ENCODE measurements at places on chromosomes 1 and 21.

DNA sequence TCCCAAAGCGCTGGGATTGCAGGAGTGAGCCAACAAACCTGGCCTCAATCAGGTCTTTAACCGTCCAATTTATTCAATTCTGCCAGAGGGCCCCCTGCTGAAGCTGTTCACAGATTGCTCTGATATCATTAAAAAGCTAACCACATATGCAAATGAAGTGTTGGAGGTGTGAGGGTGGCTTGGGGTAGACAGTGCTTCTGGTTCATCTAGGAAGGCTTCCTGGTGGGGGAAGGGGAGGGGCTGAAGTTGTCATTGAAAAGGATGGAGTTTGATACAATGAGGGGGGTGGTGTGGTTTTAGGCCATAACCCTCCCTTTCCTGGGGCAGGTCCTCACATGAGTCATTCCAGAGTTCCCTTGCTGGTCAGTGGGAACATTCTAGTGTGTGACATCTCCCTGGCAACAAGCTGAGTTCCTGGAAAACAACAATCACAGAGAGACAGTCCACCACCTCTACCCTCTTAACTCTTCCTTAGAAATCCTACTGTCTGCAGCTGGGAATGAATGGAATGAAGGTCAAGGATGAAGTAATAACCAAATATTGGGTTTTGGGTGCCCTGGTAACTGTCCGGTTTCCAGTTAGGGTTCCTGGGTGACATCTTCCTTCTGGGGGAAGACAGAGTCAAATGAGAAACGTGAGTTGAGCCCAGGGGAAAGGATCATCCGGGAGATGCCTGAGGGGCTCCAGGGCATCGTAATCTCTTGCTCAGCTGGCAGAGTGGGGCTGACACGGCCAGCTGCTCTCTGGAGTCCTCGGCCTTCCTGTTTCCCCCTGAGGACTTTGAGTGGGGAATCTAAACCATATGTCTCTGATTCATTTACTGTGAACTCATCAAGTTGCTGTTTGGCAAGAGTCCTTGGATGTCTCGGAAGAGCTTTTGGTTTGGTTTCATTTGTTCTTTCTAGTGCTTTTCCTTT is 32.2 kb downstream of the BATF3 start:
- no peak for DNase-seq

- DNase-seq = no peak
Measured at GRCh38 chr21:45361033-45361997, 43.6 kb upstream of the COL18A1 start.

DNA sequence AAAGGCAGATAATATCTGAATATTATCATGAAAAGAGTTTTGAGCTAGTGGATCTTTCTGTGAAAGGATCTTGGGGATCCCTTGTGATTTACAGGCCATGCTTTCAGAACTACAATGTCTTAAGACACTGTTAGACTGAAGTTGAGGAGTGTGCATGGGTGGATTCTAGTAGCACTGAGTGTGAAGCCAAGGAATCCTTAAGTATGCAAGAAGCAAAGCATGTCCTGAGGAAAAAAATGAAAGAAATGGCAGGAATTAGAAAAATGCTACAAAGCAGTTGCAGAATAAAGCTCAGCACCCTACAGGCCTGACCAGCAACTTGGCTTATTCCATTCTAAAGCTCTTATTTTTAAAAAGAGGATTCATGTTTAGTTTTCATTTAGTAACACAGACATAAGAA is 11.9 kb downstream of the STX6 start:
- no peak for DNase-seq

DNA sequence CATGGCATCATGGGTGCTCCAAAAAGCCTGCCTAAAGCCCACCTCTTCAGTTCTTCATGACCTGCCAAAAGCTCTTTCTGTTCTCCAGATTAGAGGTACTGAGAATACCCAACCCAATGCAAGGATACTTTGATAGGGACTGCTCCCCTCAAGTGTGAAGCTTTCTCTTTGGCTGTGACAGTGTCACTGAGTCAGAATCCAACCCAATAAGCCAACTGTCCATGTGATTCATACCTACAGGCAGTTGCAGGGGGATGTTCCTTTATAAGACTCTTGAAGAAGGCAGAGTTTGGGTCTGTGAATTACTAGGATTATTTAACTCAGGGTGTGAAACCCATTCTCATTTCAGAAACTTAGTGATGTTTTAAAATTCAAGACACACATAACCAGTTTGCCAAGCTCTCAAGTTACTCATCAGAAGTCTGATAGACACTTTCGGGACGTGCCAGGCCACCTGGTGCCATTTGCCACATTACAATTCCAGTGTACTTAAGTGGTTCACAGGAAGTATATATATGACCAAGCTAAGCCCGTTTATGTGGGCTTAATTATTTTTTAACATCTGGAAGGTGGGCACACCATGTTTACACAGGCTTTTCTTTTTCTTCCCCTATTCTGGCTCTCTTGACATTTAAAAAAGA is 265.8 kb downstream of the NFIA start:
- DNase-seq = no peak

DNA sequence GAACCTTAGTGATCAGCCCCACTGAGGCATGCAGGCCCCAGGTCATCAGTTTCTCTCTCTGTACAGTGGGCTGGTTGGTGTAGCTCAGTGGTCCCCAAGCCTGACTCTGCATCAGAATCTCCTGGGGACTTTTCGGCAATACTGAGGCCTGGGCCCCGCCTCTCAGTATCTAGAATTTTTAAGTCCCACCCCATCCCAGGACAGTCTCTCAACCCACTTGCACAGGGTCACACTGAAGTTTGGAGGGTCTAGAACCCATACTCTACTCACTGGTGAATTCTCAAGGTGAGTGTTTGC is 216.4 kb downstream of the MATN1 start:
- DNase-seq = no peak

DNA sequence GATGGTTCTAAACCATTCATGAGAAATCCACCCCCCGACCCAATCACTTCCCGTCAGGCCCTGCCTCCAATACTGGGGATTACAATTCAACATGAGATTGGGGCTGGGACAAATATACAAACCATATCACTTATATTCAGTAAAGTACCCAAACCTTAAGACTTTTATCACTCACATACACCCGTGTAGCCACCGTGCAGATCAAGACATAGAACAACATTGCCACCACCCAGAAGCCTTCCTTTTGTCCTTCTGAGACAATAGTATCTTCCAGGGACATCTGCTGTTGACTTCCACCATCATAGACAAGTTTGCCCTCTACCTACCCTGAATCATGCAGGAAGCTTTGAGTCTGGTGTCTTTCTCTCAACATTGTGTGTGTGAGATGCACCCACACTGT is 37.5 kb downstream of the CLIC6 start:
- DNase-seq = no peak

DNA sequence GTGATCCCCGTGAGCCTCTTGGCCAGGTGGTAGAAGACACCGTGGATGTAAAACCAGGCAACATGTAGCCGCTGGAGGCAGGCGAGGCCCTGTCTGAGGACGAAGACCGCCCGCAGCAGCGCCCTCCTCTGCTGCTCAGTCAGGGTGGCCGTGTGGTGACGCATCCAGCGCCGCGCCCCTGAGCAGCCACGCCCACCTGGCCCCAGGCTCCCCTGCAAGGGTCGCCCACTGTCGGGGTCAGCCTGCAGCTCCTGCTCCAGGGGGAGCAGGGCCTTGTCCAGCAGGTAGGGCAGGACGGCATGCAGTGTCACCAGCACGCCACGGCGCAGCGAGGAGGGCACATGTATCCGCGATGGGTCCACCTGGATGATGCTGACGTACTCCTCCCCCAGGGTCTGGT is 3.9 kb downstream of the PEX10 start:
- DNase-seq = no peak

- no peak for DNase-seq
Measured at GRCh38 chr1:17018849-17019248, 7.1 kb upstream of the ATP13A2 start.

- DNase-seq = no peak
Measured at GRCh38 chr1:221891708-221892107, 149.8 kb upstream of the DUSP10 start.

GRCh38 chr1:229093238-229093540 is 177.7 kb upstream of the RAB4A start:
- no peak for DNase-seq

- DNase-seq = no peak
Measured at GRCh38 chr1:87556326-87556725, 227.6 kb downstream of the LMO4 start.

GRCh38 chr1:69246710-69247109 is 321.0 kb upstream of the LRRC7 start:
- no peak for DNase-seq

- no peak for DNase-seq
Measured at GRCh38 chr1:1604374-1605033, 4.6 kb upstream of the FNDC10 start.

GRCh38 chr1:209800984-209801834 is 4.7 kb downstream of the IRF6 start:
- DNase-seq = no peak

DNA sequence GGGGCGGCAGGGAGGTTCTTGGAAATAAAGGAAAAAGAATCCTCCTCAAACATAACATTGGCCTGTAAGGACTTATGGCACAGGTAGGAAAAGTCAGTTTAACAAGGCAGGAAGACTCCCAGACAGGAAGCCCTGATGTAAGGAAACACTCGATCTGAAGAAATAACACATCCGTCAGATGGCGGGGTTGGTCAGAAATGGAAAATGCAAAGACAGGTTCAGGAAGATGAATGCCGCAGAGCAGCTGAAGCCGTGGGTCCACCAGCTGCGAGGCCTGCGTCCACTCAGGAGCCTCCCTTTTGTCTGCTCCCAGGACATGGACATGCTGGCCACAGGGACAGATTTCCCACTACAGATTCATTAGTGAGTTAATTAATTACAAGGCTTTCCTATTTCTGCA is 3.8 kb downstream of the RSPH1 start:
- no peak for DNase-seq

DNA sequence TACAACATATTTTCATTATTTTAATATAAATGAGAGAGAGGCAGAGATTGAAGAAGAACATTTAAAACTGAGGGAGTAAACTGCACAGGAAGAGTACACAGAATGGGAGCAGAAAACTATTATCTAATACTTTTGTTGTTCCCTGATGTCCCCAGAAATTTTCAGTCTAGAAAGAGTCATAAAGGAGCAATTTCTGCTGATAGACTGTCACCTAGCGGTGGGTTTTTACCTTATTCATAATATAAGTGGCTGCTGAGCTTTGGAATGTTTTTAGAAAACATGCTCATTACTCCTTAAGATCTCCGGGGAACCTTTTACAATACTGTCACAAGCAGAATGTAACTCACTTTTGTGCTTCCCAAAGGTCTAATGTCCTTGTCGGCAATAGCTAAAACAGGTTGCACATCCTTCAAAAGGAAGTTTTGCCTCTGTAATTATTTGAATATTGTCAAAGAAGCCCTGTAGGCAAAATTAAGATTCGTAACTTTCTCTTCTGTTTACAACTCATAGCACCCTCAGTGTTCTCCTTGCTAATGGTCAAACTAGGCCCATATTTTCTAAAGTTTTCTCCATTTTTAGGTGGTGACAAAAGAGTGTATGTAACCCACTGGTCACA is 4.9 kb upstream of the NPL start:
- DNase-seq = no peak

DNA sequence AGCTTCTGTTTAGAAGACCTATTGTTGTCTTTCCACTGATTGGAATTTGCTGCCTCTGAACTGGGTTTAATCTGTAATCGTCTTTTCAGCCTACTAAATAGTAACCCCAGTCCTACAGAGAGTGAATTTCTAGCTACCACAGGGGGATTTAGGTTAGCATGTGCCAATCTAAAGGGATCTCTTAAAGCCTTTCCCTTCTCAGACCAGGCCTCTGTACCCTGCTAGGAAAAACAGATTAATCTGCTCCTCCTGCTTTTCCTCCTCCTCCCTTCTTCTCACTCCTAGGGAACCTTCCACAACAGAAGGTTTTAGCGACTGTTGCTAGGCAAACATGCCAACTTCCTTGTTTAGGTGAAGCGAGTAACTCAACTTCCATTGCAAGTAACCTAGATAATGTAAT is 1.3 kb upstream of the RC3H1 start:
- no peak for DNase-seq

DNA sequence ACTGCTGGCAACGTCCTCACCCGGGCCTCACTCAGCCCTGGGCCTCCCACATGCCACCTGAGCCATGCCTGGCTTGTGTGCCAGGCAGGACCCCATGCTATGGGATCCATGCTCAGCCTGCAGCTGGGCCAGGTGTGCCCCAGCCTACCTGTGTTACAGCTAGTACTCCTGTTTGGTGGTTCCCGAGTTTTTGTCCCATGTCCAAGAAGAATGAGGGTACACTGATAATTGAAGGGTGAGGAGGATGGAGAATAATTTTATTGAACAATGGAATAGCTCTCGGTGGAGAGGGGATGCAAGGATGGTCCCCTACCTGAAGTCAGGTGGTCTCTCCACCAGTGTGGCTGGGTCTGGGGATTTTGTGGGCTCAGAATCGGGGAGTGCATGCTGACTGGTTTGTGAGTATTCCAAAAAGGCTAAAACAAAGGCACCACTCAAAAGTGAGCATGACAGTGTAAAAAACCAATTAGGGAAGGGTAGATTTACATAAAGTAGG is 137.9 kb downstream of the TNFSF18 start:
- no peak for DNase-seq

DNA sequence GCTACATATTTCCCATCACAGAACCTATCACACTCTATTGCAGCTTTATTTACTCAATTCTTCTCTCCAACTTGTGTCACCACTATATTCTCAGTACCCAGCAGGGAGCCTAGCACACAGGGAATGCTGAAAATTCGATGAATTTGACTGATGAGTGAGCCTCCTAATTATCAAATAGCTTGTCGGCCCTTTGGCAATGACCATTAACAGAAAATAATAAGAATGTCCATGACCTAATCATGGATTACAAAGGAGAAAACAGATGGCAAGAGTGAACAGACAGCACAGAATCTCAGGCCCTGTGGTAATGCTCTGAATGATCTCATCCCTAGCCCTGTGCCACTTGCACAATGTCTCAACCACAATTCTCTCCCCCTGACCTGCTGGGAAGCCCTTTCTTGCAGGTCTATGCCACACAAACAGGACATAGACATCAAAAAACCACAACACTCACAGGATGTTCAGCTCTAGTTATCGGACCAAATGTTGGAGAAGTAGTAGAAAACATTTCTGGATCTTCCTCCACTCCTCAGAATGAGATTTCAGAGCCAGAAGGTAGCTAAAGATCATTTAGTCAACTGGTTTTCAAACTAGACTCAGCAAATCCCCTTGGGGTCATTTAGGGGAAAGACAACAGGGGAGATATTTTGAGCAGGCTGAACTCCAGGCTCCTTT is 68.4 kb downstream of the LUZP1 start:
- no peak for DNase-seq

GRCh38 chr1:217526636-217527035 is 104.3 kb downstream of the GPATCH2 start:
- DNase-seq = no peak
